GOT3 (cell line): ENCODE measurements at places on chromosomes 5 and 9.

GRCh38 chr9:127558581-127559246 is 53.4 kb upstream of the STXBP1 start:
- DNase-seq, result no peak

GRCh38 chr5:132003170-132003744 is 8.2 kb downstream of the ACSL6 start:
- DNase-seq, result no peak

- DNase-seq, result no peak
These were observed 329.3 kb upstream of the ADCY2 start for GRCh38 chr5:7066471-7067235.

- DNase-seq, result no peak
These were observed 1.9 kb downstream of the RASEF start for GRCh38 chr9:83061036-83061435.

GRCh38 chr9:4959031-4959430 is 26.0 kb upstream of the JAK2 start:
- no peak for DNase-seq

GRCh38 chr5:4716781-4717180 is 423.3 kb upstream of the ADAMTS16 start:
- no peak for DNase-seq

DNA sequence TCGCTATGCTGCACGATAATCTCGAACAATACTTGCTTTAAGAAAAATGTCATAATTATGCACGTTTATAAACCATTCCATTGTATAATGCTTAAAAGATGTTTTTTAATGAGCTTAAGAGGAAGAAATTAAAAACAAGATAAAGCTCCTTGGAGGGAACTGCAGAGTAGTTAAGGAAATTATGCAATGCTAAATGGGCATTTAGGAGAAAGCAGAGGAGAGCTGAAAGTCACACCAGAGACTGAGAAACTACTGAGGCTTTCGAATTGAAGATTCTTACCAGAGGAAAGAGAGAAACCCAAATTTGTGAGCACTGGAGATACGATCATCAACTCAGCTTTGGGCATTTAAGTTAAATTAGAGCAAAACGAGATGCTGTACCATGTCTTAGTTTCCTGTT is 119.4 kb downstream of the CDH10 start:
- DNase-seq, result no peak

GRCh38 chr5:100840370-100840769 is 62.7 kb downstream of the ST8SIA4 start:
- DNase-seq, result no peak

GRCh38 chr9:75462866-75463265 is 374.6 kb downstream of the OSTF1 start:
- DNase-seq, result no peak

- DNase-seq, result no peak
These were observed 1.2 kb downstream of the GLRX start for GRCh38 chr5:95821110-95822021.

GRCh38 chr5:131745703-131746102 is 51.1 kb downstream of the FNIP1 start:
- DNase-seq, result no peak

DNA sequence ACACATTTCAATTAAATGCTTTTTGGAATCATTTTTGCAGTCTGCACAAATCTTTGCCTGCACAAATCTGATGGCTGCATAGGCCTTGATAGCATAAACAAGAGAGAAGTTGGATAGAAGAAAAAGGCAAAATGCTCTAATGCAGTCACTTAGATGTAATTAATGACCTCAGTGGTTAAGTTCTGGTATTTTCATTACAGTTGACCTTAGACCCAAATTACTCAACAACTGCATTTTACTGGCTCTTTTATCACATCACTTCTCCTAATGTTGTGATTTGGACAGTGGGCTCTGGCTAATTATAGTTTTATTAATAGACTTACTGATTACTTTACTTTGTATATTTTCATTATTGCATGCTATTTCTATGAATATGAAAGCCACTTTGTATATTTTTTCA is 34.3 kb downstream of the NTRK2 start:
- DNase-seq, result no peak

DNA sequence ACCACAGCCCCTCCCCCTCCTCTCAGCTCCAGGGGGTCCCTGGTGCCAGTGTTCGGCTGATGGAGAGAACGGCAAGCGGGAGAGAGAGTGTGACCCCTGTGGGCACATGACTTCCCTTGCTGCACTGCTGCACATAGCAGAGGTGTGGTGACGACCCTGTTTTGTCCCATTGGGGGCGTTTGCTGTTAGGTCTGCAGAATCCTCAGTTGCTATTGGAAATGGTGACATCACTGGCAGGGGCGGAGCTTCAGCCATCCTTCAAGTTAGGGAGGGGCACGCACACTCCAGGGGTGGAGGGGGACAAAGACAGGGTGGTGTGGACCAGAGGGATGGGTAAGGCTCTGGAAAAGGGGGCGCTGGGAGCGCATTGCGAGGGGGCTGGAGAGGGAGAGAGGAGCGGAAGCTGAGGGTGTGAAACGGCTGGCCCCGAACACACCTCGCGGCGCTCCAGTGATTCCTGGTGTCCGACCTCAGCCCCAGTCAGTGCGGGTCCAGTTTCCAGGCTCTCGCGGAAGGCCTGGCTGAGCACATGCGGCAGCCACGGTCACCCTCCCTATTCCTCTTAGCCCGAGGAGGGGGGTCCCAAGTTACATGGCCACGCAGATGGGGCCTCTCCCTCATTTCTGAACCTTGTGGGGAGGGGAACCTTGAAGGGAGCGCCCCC is 764 bp upstream of the GRIN1 start:
- no peak for DNase-seq

GRCh38 chr9:19379283-19379682 is 753 bp downstream of the RPS6 start:
- DNase-seq, result no peak

- no peak for DNase-seq
These were observed 720.6 kb downstream of the PTPRD start for GRCh38 chr9:9892217-9892616.

DNA sequence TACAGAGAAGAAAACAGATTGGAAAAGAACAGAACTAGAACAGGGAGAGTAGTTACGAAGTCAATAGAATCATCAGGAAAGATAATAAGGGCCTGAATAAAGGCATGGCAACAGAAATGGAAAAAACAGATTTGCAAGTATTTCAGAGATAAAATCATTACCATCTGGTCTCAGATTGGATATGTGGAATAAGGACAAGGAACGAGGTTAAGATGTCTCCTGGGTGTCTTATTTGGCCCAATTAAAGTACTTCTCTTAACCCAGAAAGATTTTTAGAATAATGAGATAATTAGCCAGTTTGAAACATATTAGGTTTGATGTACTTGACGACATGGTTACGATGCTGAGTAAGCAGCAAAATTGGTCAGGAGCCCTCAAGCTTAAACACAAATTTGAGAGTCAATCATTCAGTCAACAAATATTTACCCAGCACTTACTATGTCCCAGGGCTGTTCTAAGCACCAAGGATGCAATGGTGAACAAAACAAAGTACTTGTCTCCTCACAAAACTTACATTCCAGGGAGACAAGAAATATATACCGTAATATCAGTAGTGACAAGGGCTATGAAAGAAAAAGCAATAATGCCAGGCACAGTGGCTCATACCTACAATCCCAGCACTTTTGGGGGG is 18.3 kb downstream of the RICTOR start:
- no peak for DNase-seq

DNA sequence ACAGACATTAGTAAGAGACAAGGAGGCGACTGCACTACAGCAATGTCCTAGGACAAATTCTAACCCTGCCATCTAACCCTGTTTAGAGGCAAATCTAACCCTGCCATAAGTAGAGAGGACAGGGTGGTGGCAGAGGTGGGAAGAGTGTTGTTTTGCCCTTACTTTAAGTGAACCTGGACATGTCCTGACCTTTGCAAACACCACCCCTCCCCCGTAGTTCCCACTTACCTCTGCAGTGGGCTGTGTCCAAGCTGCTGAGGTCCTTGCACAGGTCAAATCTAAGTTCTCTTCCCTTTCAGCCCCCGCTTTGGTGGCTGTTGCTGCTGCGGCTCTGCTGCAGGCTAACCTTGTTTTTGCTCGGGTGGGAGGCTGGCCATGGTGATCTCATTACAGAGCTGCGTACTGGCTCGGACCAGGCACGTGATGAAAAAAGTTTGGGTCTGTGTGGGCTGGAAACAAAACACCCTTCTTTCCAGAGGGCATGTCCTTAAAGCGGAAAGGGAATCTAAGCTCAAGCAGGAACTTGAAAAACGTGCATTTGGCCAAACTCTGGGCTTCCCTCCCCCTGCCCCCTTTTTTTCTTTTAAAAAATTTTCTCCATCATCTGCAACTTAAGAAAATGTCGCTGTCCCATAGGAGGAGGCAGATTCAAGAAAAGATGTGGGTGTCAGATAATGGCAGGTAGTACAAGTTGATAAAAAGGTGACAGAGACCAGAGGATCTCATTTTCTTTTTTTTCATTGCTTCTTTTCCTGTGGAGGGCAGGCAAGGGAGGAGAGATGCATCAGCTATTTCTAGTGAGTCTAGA is at the start of gene FAXDC2:
FAXDC2 (minus strand) TSS at position 349 of the 808 bp plus-strand sequence. CDS start 12,425 bp downstream, outside the sequence.
- DNase-seq, result peak; percentile 37

DNA sequence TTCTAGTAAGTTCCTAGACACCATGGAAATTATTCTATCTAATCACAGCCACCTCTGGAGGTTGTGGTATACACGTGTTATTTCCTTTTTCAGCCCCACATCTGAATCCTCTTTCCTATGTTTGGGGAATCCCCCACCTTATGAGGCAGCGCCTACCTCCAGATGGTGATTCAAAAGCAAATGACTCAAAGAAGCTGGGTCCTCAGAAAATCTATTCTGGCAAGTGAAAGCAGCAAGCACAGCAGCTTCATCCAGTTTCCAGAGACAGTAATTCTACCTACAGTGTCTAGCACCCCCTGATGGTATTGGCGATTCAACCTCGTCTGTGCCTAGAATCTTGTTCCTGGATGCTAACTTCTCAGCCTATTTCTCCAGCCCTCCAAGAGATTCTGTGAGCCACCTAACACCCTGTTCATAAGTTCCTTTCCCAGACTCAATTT is 43.0 kb downstream of the STRBP start:
- DNase-seq, result no peak

- no peak for DNase-seq
These were observed 73.4 kb downstream of the KIAA0825 start for GRCh38 chr5:94544875-94545547.

DNA sequence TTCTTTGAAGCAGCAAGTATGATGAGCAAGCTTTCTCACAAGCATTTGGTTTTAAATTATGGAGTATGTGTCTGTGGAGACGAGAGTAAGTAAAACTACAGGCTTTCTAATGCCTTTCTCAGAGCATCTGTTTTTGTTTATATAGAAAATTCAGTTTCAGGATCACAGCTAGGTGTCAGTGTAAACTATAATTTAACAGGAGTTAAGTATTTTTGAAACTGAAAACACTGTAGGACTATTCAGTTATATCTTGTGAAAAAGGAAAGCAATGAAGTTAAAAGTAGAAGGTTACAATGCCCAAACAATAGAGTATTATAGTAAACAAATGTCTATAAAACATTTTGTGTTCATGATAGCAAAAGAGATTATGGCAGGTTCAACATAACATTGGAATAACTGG is 88.6 kb downstream of the JAK2 start:
- no peak for DNase-seq

DNA sequence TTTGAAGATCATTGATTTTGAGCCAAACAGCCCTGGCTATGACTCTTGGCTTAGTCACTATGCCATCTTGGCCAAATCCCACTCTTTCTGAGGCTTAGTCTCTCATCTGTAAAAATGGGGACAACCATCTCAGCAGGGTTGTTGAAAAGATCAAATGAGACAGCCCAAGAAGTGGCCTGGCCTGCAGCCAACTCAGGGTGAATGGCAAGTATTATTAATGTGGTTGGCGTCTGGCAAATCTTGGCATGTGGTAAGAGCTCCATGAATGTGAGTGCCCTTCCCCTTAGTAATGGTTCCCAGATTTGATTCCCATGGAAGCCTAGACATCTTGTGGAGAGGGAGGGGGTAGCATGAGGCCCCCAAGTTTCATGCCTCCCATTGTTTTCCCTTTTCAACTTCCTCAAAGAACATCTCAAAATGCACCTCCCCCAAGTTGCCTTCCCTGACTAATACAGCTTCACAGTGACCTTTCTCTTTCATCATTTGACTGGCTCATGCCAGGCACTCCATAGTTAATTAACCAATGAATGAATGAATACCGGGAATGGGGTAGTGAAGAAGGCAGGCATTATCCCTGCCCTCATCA is 11.8 kb upstream of the TGFBI start:
- DNase-seq, result peak; percentile 85

DNA sequence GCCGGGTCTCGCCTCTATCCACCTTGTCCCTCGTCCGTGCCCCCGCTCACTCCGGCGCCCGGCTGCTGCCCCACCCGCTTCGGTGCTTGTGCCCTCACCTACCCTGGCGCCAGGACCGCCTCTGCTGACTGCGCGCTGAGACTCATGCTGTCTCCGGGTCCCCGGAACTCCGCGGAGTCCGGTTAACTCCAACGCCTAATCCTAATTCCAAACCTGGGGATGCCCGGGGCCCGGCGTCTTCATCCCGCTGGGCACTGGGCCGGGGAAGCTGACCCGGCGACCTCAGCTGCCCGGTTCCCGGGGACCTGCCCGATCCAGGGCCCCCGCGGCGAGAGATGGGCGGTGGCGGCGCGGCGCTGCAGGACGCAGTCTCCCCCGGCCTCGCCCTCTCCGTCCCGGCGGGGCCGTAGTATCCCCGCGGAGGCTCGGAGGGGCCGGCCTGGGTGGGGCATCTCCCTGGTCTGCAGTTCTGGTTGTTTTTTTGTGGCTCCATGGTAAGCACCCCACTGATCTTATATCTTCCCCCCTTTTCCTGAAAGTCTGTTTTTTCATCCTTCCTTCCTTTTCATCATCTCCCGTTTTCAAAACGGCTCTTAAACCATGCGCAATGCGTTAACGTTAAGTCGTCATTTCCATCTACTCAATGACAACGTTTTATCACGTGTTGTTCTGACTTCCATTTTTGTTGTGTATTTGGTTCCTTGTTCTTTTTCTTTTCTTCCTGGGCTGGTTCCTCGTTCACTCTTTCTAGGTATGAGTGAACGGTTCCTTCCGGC is 41.1 kb upstream of the PLEKHG4B start:
- DNase-seq, result no peak

DNA sequence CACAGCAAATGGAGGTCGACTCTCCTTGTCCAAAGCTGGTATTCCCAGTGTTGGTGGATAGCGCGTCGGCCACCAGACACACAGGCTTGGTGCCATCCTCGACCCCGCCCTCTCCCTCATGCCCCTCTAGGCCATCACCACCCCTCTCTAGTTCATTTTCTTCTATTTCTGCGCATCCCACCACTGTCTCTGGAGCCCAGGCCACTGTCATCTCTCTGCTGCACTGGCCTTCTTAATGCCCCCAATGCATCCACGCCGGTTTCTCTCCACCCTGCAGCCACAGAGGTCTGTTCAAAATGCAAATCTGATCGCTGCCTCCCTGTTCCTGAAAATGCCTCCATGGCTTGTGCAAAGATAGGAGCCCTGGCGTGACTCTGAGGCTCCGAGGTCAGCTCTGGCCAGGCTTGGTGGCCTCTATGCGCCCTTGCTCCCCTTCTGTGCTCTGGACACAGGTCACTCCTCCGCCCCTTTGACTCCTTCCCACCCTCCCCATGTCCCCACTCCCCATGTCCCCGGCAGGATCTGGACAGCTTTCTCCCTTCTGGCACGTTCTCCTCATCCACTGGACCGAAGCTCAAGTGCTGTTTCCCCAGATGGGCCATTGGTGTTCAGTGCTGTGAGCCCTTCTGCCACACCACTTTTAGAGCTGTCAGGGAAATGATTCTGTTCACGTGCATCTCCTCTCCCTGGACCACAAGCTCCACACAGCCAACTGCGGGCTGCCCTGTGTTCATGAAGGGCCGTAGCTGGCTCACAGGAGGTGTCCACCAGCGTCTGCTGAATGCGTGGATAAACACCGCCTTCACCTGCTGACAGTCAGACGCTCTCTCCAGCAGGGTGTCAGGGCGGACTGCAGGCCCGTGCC is 59.5 kb upstream of the RNF130 start:
- DNase-seq, result no peak

GRCh38 chr9:36739373-36740116 is 166.8 kb downstream of the MELK start:
- DNase-seq, result no peak
